Upper lobe of right lung (tissue), 1 donor: ENCODE measurements at places on chromosomes 12 and 14. TPM values are rescaled to one million over a fixed set of nuclear protein-coding genes. Genes with fewer than 3 reads are reported as not detected.

- peaks cover 30% of the 10 kb centered on the region for H3K4me1 ChIP-seq
- H3K27ac ChIP-seq, result peak overlapping the region; percentile 58
- no peak for DNase-seq
- no peaks in the 10 kb centered on the region for H3K36me3 ChIP-seq
- H3K27me3 ChIP-seq, result no peaks in the 10 kb centered on the region
These were observed 23.8 kb upstream of the TC2N start for GRCh38 chr14:91891101-91891500.

DNA sequence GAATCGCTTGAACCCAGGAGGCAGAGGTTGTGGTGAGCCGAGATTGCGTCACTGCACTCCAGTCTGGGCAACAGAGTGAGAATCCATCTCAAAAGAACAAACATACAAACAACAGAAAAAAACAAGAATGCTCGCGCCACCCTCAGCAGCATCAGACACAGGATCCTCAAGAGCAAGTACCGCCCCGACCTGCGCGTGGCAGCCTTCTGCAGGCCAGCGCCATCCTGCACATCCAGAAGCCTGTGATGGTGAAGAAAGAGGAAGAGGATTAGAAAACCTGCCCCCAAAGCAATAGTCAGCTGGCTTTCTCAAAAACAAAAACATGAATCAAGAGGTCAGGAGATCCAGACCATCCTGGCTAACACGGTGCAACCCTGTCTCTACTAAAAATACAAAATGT, 30.0 kb upstream of the EID3 start:
- DNase-seq, result no peak
- no peaks in the 10 kb centered on the region for H3K4me1 ChIP-seq
- H3K36me3 ChIP-seq, result no peaks in the 10 kb centered on the region
- H3K27me3 ChIP-seq, result no peaks in the 10 kb centered on the region

DNA sequence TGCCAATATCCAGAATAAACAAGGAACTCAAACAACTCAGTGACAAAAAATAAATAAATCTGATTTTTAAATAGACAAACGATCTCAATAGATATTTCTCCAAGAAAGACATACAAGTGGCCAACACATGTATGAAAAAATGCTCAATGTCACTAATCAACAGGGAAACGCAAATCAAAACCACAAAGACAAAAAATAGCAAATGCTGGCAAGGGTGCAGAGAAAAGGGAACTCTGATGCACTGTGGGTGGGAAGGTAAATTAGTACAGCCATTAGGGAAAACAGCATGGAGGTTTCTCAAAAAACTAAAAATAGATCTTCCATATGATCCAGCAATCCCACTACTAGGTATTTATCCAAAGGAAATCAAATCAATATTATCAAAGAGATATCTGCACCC, 3.5 kb upstream of the EIF5 start:
- no peaks in the 10 kb centered on the region for H3K27me3 ChIP-seq

DNA sequence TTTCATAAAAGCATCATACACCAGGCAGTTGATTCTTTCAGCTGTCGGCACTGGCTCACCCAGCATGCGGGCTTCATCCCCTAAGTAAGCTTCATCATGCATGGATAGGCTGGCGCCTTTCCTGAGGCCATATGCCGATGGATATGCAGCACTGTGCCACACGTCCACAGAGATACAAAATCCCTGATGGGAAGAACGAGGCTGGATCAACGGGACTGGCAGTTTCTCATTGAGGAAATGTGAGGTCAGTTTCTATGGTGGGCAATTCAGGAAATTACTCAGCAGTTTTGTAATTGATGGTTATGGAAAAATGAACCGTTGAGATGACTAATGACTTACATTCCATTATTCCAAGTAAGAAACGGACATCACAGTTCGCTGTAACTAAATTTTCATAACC, 453.8 kb downstream of the TMEM121 start:
- no peaks in the 10 kb centered on the region for H3K27me3 ChIP-seq
- no peak overlapping the region for H3K27ac ChIP-seq
- no peak overlapping the region for H3K4me3 ChIP-seq
- no peaks in the 10 kb centered on the region for H3K36me3 ChIP-seq
- no peak for DNase-seq

DNA sequence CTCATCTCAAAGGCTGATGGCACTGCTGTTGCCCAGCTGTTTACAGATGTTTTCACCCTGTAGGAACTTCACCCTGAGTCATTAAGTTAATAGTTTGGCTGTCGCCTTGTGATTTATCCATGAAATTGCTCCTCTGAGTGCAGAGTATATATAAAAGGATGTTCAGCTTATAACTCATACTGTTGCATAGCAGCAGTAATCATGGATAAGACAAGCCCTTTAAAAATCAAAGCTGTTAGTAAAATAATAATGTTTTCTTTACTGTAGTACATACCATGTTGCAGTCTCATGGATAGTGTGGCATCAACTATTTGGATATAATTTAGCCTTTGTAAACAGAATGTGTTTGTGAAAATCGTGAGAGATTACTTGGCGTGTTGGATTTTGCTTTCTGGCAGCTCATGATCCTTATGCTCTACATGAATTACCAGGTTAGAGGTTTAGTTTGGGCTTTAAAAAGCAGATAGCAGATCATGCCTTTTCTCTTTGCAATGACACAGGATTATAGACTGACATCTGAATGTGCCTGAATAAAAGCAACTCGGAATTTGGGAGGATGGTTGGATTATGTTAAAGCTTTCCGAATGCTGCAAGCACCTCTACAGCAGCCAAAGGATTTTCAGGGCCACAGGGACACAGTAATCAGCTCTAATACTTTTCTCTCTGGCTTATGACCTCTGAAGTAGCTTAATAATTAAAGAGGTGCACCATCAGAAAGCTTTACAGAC, 279.7 kb upstream of the ATP2B1 start:
- no peak for DNase-seq
- no peak overlapping the region for H3K27ac ChIP-seq
- H3K4me3 ChIP-seq, result no peak overlapping the region

DNA sequence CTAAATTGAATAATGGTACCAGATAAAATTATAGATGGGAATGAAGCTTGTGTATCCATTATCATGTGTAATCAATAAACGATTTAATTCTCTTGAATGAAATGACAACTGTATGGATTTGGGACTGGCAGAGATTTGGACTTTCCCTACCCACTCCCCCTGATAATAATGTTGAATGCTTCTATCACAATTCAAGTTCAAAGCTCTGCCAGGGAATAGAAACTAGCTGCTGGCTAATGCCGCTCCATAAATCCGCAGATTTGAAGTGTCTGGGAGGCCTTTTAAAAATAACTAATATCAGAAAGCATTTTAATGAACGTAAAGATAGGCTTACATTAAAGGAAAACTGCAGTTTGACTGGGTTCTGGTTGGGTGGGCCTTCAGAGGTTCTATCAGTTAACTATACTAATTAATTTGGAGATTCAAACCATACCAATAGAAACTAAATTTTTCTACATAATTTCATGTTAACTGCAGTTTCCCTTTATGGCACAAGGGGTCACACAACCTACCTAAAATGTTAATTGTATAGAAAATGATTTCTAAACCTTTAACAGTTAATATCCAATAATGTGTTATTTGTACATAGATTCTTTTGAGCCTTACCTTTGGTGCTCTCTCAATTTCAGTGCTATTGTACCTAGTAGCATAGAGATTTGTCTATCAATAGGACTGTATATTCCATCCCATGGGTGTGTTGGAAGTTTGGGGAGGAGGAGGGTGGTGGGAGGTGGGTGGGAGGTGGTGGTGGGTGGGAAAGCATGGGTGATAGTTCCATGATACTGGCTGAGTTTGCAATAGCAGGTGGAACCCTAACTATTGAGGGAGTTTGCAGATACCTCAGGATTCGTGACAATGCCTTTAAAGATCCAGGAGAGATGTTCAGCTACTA, 4.9 kb downstream of the HNRNPA1 start:
- DNase-seq, result no peak
- H3K4me3 ChIP-seq, result peak overlapping the region; percentile 22
- peaks cover 54% of the 10 kb centered on the region for H3K4me1 ChIP-seq

GRCh38 chr12:57623385-57623784, 9.6 kb downstream of the B4GALNT1 start:
- no peak overlapping the region for H3K4me3 ChIP-seq
- H3K36me3 ChIP-seq, result no peaks in the 10 kb centered on the region
- peaks cover 93% of the 10 kb centered on the region for H3K27me3 ChIP-seq
- DNase-seq, result no peak
- H3K27ac ChIP-seq, result no peak overlapping the region

DNA sequence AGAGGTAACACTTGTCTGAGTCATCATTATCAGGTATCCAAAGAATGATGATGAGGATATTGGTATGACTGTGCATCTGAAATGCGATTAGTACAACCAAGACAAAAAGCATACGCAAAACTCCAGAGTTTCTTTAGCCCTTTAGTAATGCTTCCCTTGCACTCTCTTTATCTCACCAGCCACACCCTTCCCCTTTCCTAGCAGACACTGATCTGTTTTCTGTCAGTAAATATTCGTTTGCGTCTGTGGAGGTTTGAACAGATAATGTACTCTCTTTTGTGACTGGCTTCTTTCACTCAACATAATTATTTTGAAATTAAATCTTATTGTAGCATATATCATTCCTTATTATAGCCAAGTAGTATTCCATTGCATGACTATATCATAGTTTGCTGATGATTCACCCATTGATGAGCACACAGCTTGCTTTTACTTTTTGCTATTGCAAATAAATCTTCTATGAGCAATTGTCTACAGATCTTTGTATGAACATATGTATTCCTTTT, 775.7 kb downstream of the SLC6A15 start:
- no peaks in the 10 kb centered on the region for H3K4me1 ChIP-seq
- no peaks in the 10 kb centered on the region for H3K36me3 ChIP-seq
- no peak overlapping the region for H3K4me3 ChIP-seq

DNA sequence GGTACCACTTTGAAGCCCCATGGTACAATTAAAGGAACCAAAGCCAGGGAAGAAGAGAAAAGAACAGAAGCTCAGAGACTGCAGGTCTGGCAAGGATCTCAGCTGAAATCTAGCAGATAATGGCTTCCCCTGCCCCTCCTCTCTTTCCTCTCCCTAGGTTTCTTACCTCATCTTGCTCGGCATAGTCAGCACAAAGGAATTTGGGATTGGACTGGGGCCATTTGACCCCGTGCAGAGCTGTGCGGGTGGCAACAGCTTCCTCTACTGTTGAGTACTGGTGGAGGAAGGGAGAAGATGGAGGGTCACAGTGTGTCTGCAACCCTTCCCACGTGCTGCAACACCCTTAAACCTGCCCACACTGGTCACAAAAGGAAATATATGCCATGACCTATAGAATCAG, 4.7 kb upstream of the CDH24 start:
- DNase-seq, result no peak
- no peak overlapping the region for H3K4me3 ChIP-seq
- peaks cover 86% of the 10 kb centered on the region for H3K36me3 ChIP-seq
- peak overlapping the region; percentile 14 for H3K27ac ChIP-seq
- no peaks in the 10 kb centered on the region for H3K27me3 ChIP-seq

P3H3 gene
- total RNA-seq, result 9.7 TPM

TAS2R8 gene
- total RNA-seq, result not detected

ENDOU gene
- total RNA-seq, result 0.32 TPM

DLK1 gene
- total RNA-seq, result not detected

ZNF268 gene
- 25.4 TPM for total RNA-seq

NPFF gene
- total RNA-seq, result not detected

OLR1 gene
- total RNA-seq, result 96.1 TPM
